ENCODE measurements at places on chromosomes 1 and 21.

- no peak for DNase-seq
These were observed 6.2 kb upstream of the APCS start for GRCh38 chr1:159581422-159581821.

GRCh38 chr1:222275729-222276465 is 272.0 kb downstream of the HHIPL2 start:
- no peak for DNase-seq

DNA sequence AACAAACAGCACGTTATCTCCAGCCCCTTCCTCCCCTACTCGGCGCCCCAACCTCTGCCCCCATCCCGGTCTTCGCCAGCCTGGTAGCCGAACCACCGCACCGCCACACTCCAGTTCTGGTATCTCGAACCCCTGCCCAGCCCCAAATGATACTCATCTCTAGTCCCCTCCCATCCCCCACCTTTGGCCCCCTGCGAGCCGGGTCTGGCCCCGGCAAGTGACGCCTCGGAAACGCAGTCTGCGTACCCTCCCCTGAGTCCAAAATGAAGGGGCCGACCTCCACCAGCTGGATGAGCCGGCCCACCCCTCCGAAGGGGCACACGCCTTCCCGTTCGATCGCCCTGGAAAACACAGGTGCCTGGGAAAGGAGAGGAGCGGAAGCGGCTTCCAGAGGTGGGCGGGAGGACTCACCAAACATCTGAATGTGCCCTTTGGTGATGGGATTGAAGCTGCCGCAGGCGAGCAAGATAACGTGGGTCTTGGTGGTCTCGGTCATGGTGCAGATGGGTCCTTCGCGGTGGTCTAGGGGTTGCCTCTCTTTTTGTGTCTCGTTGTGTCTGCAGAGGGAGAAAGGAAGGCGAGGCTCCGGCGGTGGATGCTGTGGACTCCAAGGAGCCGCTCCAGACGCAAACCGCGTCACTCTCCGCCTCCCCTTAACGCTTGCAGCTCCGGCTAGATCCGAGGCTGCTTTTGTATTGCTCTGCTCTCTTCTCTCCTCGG is at the start of gene NMNAT2:
Gene NMNAT2, minus strand, starts transcription at position 609 of the 720 bp plus-strand sequence. Its CDS starts 113 bp downstream, at position 496.
- DNase-seq: no peak

DNA sequence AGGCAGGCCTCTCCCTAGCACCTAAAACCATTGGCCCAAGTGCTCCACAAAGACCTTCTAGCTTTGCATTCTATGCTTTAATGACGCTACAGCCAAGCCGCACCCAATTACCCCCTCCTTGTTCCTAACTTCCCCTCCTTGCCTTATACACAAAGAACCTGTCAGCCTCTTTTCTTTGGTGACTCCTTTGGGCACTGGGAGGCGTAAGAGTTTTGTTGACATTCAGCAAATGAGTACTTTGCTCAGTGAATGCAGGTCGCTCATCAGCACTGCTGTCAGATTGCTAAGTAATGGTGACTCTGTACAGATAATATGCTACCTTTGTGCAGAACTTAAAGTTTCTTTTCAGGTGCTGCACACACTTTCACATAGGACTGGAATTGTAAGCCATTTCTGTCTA is 187.6 kb upstream of the FAM78B start:
- no peak for DNase-seq

DNA sequence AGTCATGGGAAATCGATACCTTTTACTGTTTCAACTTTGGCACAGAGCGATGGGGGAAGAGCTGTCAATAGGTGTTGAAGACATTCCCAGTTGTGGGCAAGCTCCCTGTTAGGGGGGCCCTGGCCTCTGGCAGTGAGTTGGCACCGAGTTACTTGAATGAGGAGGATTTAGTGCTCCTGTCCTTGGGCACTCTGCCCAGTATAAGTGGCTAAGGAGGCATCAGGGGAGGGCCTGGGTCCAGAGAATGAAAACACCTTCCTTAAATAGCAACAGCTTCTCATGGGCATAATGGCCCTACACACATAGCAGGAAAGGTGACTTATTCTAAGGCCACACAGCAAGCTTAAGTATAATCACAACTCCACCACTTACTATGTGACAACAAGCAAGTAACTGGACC is 664.4 kb downstream of the PTPRU start:
- no peak for DNase-seq

DNA sequence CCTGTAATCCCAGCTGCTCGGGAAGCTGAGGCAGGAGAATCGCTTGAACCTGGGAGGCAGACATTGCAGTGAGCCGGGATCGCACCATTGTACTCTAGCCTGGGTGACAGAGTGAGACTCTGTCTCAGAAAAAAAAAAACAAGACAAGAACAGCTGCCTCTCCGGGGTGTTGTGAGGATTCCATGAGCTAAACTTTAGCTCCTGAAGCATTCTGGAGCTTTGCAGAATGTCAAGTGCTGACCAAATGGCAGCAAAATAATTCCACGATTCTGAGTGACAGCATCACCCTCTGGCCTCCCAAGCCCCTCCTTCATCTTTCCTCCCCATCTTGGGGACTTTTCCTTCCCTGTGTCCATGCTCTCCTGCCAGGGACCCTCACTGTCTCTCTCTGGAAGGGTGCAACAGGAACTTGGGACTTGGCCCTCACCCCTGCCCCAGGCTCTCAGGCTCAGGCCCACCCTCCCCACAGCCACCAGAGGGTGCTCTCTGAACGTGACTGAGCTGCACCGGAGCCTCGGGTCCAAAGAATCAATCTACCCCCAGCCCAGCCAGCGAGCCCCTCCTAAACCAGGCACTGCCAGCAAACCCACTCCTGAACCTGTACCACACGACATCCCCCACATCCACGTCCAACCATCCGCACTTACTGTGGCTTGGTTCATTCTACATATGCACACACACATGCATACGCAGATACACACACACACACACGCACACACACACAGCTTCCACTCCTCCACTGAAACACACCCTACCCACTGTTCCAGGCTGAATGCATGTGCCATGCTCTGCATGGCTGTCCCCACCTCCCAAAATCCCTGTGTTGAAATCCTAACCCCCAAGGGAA is 45.7 kb downstream of the ACOT7 start:
- peak; percentile 36 for DNase-seq

GRCh38 chr21:43873673-43874072 is 8.7 kb downstream of the AGPAT3 start:
- no peak for DNase-seq

GRCh38 chr21:46065215-46065913 is 32.5 kb upstream of the COL6A2 start:
- DNase-seq: no peak

GRCh38 chr1:92123868-92124267 is 43.7 kb downstream of the BTBD8 start:
- DNase-seq: peak; percentile 8

DNA sequence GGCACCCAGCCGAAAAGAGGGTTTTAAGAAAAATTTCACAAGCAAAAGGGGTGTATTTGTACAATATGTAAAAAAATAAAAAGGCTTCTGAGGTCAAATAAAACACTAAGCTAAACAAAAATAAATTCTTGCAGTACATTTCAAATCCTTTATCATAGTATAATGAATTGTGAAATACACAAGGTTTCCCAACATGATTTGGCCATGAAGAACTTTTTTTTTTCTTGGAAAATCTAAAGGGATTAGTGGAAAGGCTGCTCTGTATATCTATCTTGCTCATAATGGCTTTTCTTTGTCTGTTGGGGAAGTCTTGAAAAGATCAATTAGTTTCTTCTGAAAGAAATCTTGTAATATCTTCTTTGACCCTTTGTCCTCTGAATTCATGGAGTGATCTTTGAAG is 593.4 kb downstream of the PLPP3 start:
- no peak for DNase-seq

DNA sequence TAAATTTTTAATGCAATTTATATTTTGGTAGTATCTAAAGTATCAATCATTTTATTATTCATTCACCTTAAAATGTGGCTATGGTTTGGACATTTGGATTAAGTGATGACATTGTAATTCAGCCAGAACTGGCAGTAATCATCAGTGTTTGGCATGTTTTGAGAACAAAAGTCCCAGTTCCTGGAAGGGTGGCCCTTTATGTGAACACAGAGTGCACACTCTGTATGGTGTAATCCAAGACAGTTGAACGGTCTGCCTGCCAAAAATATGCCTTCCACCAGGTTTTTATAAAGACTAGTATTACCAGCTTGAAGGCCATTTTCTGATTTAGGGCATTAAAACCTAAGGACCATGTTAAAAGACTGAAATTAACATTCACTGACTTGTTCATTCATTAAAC is 448.7 kb downstream of the LTN1 start:
- DNase-seq: no peak

GRCh38 chr1:18899363-18900049 is 2.8 kb downstream of the ALDH4A1 start:
- no peak for DNase-seq

GRCh38 chr1:229561141-229561540 is 2.6 kb upstream of the ABCB10 start:
- peak; percentile 26 for DNase-seq

GRCh38 chr1:22600817-22601605 is 35.4 kb upstream of the C1QA start:
- no peak for DNase-seq

DNA sequence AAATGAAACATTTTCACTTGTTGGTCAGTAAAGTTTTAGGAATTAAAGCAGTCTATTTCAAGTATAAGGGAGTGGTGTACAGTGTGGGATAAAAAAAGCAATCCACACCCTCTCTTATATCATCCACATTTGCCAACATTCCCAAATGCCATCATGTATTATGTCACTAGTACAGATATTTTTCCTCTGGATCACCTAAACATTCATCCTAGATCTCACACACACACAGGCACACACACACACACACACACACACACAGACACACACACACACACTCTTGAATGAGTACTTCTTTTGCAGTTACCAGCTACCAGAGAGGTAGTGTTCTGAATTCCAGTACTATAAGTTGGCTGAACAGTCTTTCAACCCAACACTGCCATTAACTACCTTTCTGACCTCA is 1369.1 kb upstream of the ADGRL4 start:
- DNase-seq: no peak

DNA sequence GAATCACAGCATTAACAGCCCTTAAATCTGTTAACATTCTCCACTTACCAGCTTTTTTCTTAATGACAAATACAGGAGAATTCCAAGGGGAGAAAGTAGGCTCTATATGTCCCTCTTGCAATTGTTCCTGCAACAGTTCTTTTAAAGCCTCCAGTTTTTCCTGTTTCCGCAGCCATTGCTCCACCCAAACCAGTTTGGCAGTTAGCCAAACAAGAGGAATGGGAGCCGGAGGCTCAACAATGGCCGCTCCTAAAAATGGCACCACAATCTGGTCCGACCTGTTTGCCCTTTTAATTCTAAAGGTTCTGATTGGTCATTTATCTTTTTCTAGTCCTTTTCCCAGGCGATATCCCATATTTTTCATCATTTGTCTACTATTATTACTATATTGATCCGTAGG is 14.0 kb upstream of the L1TD1 start:
- no peak for DNase-seq

DNA sequence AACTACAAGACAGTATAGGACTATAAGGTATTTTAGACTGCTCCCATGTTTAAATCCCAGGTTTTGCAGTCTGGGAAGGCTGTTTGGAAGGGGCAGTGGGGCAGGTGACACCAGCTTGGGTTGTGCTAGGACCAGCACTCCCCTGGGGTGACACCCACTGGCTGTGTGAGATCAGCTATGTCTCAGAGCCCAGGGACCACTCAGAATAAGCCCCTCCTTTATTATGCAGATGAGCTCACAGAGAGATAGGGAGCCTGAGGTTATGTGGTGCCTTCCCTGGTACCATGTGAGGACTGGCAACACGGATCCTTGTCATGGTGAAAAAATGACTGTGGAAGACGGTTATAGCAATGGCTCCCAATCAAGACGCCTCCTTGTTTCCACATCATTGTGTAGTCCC is 71.0 kb downstream of the NENF start:
- DNase-seq: no peak

DNA sequence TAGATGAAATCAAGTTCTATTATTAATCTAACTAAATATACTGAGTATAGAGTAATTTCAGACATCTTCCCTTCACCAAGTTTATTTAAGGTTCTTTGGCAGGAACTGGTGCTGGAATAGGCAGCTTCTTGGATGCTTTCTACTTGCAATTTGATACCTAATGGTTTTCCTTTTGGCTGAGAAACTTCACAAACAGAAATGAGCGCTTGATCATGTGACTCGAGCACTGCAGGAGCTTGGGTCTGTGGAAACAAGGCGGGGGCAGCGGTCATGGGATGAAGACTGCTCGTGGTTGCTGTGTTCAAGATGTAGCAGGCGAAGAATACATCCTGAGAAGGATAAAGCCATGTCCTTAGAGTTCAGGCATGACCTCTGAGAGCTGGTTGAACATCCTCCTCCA is 136.8 kb downstream of the PTPRC start:
- peak; percentile 27 for DNase-seq

DNA sequence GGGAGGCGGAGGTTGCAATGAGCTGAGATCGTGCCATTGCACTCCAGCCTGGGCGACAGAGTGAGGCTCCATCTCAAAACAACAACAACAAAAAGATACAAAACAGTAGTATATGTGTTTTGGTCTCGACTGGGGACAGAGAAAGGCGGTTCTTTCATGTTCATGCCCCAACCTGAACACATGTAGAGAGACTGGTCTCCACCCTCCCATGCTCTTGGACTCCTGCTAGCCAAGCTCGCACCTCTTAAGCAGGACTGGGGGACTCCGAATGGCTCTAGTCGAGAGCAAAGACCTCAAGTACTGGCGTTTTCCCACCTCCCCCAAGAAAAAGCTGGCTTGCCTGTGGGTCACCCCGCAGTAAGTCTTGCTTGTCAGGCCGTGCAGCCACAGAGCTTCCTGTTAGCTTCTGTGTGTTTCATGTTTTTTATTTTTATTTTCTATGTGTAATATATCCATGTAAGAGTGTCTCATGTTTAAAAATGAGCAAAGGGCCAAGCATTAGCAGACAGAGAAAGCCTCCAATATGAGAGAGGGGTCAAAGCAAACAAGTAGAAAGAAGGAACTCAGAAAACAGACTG is 91.6 kb downstream of the SCCPDH start:
- DNase-seq: no peak

DNA sequence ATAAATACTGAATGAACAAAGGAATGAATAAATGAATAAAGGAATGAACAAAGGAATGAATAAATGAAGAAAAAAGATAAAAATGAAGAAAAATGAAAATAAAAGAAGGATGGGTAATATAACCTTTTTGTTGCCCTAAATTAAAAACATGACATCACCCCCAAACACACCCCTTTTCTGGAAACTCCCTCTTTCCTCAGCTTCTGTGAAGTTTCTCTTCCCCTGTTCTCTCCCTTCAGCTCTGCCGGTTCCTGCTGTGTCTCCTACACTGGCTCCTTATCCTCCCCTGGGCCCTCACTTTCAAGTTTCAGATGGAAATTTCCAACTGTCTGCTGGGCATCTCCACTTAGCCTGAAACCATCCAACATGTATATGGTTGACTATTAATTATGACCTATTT is 37.9 kb downstream of the RAB3B start:
- DNase-seq: peak; percentile 53

GRCh38 chr1:118692143-118692542 is 296.0 kb downstream of the TBX15 start:
- DNase-seq: no peak
